ENCODE measurements at places on chromosomes 1 and 21.

DNA sequence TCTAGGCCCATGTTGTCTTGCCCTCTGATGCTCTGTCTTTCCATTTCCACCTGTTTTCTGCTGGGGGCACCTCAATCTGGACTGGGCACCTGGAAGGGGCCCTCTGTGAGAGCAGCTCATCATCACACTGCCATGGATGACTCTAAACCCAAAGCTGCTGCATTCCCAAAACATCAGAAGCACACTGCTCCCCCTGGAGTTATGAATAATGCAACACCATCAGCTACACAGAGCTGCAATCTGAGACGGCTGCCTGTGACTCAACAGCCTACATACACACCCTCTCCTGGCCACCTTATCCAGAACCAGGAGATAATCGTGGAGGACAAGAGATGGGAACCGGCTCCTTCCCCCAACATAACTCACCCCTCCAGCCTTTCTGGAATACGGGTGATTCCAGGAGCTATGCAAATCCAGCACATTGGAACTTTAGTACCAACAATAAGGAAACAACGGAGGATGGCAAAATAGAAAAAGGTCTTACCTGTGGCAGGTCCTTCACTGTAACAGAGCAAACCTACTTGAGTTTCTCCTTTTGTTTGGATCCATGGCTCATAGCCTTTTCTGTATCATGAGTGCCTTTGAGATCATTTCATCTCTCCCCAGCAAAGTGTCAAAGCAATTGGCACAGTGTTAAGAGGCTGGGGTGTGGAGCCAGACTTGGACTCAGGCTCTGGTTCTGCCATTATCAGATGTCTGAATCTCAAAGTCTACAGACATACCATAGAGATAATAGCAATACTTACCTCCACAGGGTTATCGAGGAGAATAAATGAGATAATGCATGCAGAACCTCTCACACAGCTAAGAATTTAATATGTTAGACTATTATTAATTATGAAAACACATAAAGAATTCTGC, 29.3 kb downstream of the AK2 start:
- H3K27ac ChIP-seq, result no peak overlapping the region
- DNase-seq, result no peak
- no peak overlapping the region for H3K4me3 ChIP-seq

DNA sequence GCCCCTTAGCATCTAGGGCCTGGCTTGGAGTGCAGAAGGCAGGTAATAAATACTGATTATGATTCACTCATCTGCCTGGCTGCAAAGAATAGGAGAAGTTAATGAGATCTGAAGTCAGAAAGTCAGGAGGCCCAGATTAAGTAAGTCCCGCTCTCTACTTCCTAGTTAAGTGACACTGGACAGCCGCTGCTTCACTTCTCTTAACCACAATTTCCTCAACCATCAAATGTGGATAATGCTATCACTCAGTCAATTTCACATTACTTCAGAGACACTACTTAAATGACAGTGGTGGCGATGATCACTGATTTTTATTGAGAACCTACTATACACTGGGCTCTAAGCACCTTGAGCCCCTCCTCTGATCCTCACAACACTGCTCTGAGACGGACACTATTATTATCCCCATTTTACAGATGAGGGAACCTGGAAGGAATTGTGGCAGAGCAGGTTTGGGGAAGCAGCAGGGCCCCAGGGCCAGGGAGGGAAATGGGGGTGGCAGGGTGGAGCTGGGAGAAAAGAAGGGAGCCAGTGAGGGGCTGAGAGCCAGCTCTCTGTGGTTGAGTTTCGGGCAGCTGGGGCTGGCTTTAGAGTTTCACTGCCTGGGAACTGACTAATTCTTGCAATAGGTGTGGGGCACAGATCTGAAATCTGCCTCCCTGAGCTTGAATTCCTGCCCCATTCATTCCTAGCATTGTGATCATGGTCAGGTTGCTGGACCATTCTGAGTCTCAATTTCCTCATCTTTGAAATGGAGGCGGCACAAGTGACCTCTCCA, 2.4 kb upstream of the E2F2 start:
- peaks cover 13% of the 10 kb centered on the region for H3K4me1 ChIP-seq
- no peak for DNase-seq
- H3K27ac ChIP-seq, result no peak overlapping the region

GRCh38 chr1:88528792-88529191, 155.3 kb upstream of the PKN2 start:
- H3K27ac ChIP-seq, result no peak overlapping the region
- DNase-seq, result no peak
- H3K36me3 ChIP-seq, result no peaks in the 10 kb centered on the region
- H3K4me1 ChIP-seq, result no peaks in the 10 kb centered on the region
- no peak overlapping the region for H3K4me3 ChIP-seq

- H3K27me3 ChIP-seq, result no peaks in the 10 kb centered on the region
- no peaks in the 10 kb centered on the region for H3K36me3 ChIP-seq
- H3K27ac ChIP-seq, result no peak overlapping the region
Measured at GRCh38 chr1:187961895-187962294, 1133.1 kb downstream of the PLA2G4A start.

DNA sequence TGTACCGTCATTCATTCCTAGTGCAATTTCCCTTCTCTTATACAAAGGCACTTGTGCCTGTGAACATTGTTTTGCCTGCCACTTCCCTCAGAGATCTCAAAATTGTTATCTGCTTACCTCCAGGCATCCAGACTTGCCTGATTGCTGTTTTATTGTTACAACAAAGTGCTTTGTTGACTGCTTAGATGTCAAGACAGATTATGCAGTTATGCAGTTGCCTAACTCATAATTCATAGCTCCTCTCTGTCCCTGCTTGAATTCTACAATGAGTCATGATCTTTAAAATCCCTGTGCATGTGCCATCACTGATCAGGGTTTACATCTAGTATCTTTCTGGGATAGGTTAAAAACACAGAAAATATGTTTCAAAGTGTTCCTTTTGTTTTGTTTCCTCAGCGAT, 24.5 kb downstream of the CXADR start:
- H3K4me3 ChIP-seq, result no peak overlapping the region
- H3K27me3 ChIP-seq, result no peaks in the 10 kb centered on the region
- no peak overlapping the region for H3K27ac ChIP-seq
- H3K36me3 ChIP-seq, result no peaks in the 10 kb centered on the region

Data from thyroid gland (tissue), 4 donors.